ENCODE measurements at places on chromosomes 3 and 15.

DNA sequence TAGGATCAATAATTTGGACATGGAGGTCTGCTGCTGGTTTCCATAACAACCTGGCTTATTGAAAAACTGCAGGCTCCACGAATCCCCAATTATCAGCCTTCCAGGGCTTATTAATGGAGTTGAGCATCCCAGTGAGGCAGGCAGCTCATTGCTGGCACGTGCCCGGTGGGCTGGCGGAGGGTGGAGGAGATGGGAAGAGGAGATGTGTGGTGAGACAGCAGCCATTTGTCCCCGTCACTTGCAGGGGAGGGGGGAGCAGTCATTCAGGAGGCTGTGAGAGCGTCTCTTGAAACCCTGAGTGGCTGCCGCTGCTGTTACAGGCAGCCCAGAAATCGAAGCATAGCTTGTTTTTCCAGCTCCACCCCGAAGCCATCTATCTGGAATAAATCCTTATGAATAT lies 70.6 kb downstream of the GAP43 start:
- DNase-seq, result peak; percentile 39

GRCh38 chr15:74809242-74809641 lies 3.4 kb upstream of the LMAN1L start:
- DNase-seq, result no peak

GRCh38 chr3:18372786-18373405 lies 52.2 kb downstream of the SATB1 start:
- DNase-seq, result no peak

GRCh38 chr3:22392859-22393258 lies 641.8 kb upstream of the ZNF385D start:
- no peak for DNase-seq

GRCh38 chr3:142802891-142803290 lies 79.1 kb downstream of the TRPC1 start:
- DNase-seq, result no peak

GRCh38 chr15:88897456-88898194 lies 2.3 kb upstream of the HAPLN3 start:
- DNase-seq, result peak; percentile 44

DNA sequence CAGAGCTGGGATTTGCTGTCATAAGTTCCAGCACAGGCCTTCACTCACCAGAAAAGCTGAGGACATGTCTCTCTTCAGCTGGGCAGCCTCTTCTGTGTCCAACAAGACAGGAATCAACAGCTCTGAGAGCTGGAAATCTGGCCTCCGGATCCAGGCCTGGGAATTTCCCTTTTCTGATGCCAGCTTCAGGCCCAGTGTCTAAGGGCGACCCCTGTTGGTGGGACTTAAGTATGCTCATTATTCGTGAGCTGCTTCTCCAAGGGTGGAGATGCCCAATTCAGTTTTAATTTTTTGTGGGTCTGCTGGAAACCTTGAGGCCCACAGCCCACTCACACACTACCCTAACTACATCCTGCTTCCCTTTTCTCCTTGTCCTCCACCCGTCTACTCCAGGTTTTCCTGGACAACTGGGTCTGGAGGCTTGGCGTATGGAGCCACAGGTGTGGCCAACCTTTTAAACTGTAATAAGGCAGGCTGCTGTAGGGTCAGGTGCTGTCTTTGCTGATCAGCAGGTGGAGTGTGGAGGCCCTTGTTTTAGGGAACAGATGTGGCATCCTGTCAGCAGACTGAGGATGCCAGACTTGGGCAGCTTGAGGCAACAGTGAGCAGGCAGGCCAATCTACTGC lies 2.6 kb upstream of the CEMIP start:
- DNase-seq, result peak; percentile 47

GRCh38 chr3:141366285-141367037 lies 1.8 kb upstream of the ZBTB38 start:
- DNase-seq, result no peak

DNA sequence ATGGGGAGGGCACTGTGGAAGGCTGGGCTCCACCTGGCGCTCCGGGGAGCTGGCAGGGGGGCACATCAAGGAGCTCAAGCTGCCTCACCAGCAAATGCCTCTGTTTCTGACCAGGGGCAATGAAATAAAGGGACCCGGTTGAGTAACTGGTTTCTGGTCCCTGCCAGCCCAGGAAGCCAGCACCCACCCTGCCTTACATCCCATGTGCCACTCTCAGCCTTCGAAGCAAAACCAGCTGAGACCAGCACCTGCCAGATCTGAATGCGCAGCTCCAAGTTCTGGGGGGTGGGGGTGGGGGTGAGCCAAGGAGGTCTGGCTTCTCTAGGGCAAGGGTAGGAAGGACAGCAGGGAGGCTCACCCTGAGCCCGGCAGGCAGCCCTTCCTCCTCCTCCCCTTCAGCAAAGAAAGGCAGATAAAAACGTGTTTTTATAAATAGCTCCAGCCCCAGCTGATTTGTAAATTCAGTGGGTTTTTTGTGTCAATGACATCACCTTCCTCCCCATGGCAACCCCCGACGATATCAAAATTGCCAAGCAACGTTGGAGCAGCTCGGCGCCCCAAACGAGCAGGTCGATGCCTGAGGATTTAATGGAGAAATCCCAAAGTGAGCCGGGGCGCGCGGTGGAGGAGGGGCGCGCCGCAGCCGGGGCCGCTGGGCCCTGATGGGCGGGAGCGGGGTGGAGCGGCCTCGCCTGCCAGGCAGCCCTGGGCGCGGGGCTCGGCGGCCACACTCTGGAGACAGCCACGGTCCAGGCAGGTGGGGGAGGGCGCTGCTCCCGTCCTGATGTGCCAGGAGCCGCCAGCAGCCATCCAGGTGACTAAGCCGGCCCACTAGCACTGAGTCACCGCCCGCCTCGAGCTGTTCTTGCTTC lies at the start of gene PAK6:
Gene PAK6, plus strand, starts transcription at position 532 of the 872 bp plus-strand sequence. CDS start 25,723 bp downstream, outside the sequence.
- DNase-seq, result peak; percentile 58

GRCh38 chr3:134423153-134423552 lies 48.9 kb upstream of the AMOTL2 start:
- DNase-seq, result peak; percentile 73

DNA sequence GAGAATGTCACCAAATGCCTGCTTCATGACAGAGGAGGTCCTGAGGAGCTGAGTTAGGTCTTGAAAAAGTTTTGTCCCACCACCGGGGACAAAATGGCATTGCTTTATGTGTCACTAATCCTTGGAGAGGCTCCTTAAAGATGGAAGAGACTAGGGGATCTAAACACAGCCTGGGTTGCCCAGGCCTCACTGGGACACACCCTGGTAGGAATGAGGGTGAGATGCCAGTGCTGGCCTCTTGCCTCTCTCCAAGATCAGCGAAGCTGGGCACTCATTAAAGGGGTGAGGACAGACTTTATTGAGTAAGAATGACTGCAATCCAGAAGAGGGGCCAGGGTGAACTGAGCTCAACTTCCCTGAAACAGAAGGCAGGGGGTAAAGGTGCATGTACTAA lies 58.5 kb upstream of the KLF13 start:
- no peak for DNase-seq

- no peak for DNase-seq
These were observed 2.7 kb downstream of the PCBP4 start for GRCh38 chr3:51964521-51964920.

- no peak for DNase-seq
These were observed 370.4 kb upstream of the RGMA start for GRCh38 chr15:93459396-93459795.

DNA sequence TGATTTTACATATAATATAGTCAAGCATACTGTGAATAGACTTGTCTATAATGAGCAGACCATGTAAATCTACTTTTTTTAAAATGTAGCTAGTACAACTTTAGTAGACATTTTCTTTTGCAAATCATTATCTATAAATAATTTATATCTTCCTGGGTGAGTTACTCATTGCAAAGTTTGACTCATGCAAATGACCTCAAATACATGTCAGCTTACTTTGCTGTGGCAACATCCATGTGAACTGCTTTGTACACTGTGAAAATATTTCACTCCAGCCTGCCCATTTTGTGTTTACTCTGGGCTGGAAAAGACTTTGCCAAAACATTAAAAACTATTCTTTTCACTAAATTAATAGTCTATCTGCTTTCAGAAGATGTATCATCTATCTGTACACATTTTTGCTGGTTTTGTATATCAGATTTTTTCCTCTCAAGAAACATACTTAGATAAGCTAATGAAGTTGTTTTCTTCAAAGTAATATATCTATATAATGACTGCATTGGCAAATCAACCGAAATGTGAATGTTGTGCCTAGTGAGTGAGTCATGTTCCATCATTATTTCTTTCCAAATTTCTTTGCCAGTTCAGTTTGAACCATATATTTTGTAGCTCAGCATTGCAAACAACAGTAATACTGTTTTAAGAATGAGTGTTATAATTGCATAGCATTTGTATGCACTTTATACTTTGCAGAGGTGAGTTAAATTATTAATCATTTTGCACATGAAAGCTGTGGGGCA lies 26.5 kb downstream of the IGSF10 start:
- no peak for DNase-seq
